ENCODE measurements at places on chromosomes 7 and 10.

- DNase-seq, result no peak
Measured at GRCh38 chr7:118492466-118492865, 268.0 kb downstream of the ANKRD7 start.

- DNase-seq, result no peak
Measured at GRCh38 chr10:65548001-65548400, 1377.8 kb upstream of the LRRTM3 start.

GRCh38 chr10:116704926-116705325 lies 37.4 kb downstream of the HSPA12A start:
- DNase-seq, result no peak

- DNase-seq, result no peak
Measured at GRCh38 chr7:137015015-137015414, 146.6 kb downstream of the CHRM2 start.

DNA sequence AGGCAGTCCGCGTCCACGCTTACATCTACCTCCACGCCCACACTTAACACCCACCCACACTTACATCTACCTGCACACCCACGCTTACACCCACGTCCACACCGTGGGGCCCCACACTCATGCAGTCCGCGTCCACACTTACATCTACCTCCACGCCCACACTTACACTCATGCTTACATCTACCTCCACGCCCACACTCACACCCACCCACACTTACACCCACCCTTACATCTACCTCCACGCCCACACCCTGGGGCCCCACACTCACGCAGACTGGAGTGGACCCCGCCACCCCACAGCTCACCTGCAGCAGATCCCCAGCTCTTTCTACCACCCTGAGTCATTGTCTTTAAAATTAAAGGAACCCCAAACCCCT lies 32.4 kb upstream of the PWWP2B start:
- DNase-seq, result peak; percentile 43

GRCh38 chr10:98391065-98391464 lies 23.9 kb downstream of the PYROXD2 start:
- no peak for DNase-seq

- DNase-seq, result no peak
Measured at GRCh38 chr10:836782-837181, 94.7 kb downstream of the LARP4B start.

All from stimulated activated CD4-positive, alpha-beta T cell treated with anti-CD3 and anti-CD28 coated beads, Interleukin-1b, Interleukin-23, amount 100 ng/mL, for 1 hour (primary cell).